ENCODE measurements at places on chromosomes 6 and 20.

- no peak for DNase-seq
Measured at GRCh38 chr6:46933751-46934150, 12.0 kb upstream of the ADGRF5 start.

- DNase-seq, result no peak
Measured at GRCh38 chr6:41728073-41728936, 7.1 kb downstream of the TFEB start.

DNA sequence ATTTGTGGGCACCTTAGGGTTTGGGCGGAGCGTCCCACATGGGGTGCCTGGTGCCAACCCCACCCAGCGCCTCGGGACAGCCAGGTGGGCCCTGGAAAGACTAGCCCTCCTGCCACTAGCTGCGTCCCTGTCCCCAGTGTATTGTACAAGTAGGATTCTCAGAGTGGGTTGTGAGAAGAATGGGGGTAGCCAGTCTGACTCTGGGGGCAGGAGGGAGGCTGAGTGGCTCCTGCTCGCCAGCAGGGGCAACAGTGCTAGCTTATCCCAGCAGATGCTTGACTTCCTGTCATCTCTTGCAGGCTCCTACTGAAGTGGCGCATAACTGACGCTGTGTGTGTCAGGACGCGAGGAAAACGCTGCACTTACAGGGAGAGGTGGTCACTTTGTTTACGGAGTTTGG is 9.3 kb downstream of the PSMA7 start:
- no peak for DNase-seq

- DNase-seq, result no peak
Measured at GRCh38 chr6:10759884-10760329, 12.3 kb downstream of the TMEM14B start.

GRCh38 chr6:158834675-158835385 is 15.7 kb upstream of the EZR start:
- no peak for DNase-seq
